ENCODE measurements at places on chromosomes 1 and 21.

- peak; percentile 90 for DNase-seq
Measured at GRCh38 chr1:235079443-235080296, 49.0 kb downstream of the TOMM20 start.

- no peak for DNase-seq
Measured at GRCh38 chr1:65704318-65704717, 88.4 kb upstream of the PDE4B start.

- DNase-seq: no peak
Measured at GRCh38 chr1:163863731-163864130, 542.0 kb downstream of the NUF2 start.

- DNase-seq: no peak
Measured at GRCh38 chr1:112461200-112461871, 47.4 kb upstream of the WNT2B start.

GRCh38 chr21:41477641-41478318 is 30.2 kb downstream of the TMPRSS2 start:
- DNase-seq: peak; percentile 88

- no peak for DNase-seq
Measured at GRCh38 chr1:212138457-212138856, 102.9 kb downstream of the DTL start.

DNA sequence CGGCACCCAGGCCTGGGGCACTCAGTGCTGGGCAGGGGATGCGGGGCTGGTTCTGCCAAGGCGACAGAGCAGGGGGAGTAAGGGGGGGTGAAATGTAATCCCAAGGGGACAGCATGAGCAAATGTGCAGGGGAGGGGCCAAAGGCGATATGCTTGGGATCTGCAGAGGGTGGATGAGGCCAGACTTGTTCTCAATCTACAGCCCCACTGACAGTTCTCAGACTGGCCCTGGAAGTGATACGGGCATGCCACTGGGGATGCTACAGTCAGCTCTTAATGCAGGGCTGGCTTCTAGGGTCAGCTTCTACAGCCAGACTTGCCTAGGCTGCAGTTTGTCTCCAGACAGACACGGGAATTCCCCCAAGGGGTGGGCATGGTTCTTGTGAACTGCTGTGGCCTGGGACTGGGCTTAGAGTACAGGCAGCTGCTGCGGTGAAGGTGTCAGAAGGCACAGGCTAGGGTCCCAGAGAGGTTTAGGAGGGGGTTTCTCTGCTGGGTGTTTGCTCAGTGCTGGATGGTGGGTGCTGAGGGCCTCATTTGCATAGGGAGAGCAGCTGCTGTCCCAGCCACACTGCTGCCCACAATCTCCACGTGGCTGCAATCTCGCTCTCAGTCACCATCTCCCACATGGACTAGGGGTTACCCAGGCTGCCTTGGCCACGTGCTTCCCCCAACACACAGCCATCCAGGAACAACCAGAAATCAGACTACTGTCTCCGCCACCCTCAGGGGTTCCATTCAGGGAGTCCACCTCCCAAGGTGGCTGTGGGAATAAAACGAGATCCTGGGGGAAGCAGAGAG is 190.1 kb downstream of the HIVEP3 start:
- peak; percentile 76 for DNase-seq

DNA sequence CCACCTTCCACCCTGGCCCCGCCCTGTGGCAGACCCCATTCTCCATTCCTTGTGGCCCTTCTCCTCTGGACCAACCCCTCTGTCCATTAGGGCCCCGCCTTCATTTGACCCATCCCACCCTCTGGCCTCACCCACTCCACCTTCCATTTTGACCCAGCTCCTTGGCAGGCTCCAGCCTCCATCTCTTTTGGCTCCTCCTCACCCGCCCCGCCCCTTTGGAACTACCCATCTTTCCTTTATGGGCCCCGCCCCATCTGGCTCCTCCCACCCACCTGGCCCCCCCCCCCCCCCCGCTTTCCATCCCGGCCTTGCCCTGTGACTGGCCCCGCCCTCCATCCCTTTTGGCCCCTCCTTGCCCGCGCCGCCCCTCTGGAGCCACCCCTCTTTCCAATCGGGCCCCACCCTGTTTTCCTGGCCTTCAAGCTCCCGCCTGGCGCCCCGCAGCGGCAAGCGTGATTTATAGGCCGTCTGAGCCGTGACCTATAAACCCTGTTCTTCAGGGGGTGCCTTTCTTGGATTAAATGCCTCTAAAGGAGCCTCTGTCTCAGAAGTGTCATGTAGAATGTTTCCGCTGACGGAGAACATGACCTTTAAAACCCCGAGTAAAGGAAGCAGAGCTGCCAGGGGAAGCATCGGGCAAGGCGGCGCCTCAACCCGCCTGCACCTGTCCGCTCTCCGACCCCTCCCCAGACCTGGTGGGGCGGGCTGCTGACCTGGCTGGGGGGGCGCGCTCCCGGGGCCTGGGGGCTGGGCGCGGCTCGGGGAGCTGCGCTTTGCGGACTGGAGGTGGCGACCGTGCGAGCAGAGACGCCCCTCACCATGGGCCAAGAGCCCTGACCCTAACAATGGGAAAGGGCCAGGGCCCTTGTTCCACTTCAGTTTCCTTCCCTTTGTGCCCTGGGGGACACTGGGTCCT is 178.0 kb downstream of the CAMTA1 start:
- DNase-seq: peak; percentile 99

DNA sequence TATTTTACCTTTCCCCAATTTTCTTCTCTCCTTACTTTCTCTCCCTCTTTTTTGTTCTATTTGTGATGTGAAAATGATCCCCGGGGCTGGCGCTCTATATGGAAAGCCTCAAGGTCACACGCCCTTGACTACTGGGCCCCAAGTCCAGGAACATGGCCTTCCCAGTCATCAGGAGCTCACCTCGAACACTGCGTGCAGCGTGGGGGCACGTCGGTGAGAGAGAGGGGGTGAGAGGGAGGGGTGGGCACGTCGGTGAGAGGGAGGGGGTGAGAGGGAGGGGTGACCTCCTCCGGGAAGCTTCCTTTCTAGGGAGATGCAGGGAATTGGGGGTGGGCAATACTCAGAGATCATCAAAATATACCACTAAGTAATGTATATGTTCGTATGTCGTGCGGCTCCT is 94.6 kb upstream of the TMPRSS2 start:
- peak; percentile 14 for DNase-seq

DNA sequence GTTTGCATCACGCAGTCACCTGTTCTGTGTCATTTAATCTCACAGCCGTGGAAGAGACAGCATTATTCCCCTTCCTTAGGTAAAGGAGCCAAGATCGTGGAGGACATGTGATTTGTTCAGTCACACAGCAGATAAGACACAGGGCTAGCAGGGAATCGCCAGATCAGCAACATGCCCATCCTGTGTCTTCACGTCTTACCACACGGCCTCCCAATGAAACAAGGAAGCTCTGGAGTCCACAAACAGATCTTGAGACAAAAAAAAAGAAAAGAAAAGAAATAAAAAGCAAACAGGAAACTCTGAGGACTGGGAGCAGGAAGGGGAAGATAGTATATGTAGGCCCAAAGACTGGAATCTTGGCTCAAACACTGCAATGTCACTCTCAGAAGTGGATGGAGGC is 155.3 kb downstream of the ADSS2 start:
- no peak for DNase-seq

DNA sequence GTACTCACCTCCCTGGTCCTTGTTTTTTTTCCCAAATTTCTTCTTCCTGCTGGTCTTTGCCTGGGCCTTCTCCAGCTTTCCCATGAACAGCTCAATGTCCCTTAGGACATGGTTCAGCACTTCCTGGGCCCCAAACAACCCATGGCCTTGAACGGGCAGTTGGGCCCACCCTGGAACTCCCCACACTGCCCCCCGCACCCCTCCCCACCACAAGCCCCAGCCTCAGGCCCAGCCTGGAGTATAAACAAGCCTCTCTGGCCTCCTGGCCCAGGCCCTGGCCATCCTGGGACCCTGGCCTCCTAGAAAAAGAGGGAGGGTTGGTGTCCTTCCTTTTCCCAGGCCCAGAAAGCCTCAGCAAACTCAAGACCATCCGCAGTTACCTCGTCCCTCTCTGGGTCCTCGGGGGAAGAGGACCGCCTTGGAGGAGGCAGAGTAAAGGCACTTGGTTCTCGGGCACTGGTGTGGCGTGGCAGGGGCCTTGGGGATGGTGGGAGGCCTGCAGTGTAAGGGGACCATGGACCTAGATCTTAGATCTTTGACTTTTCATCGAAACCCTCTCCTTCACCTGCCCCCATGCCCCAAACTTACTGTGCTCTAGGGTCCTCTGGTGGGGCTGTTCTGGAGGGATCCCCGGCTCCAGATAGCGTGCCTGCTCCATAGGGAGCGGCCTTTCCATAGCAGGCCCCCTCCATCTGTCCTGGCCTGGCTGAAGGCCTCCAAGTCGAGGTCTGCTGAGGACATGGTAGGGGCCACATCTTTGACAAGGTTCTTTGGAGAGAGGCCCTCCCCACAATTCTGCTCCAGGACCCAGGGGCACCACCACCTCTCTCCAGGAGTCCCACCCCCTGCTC is 5.6 kb downstream of the EPS8L3 start:
- peak; percentile 24 for DNase-seq

- no peak for DNase-seq
Measured at GRCh38 chr1:69433073-69433472, 134.6 kb upstream of the LRRC7 start.

DNA sequence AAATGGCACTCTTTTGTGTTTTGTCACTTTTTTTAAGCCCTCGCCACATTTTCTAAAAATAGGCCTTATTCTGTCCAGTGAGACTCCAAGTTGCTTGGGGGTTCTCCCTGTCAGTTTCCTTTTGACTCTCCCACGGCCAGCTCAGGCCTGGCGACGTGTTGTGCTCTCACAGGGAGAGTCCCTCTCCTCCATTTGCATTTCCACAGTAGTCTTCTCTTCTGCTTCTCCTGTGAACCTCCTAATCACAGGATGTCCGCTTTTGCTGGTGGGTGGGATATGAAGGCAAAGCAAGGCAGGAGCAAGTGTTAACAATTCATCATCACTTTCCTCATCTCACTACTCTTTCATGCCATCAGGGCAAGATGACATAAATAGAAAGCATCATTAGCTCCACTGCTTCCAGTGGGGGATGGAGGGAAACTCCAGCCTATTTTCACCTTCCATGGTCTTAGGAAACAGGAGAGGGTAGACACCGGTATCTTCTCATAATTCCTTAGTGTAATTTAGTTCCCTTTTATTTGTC is 99.8 kb downstream of the INTS7 start:
- DNase-seq: no peak

DNA sequence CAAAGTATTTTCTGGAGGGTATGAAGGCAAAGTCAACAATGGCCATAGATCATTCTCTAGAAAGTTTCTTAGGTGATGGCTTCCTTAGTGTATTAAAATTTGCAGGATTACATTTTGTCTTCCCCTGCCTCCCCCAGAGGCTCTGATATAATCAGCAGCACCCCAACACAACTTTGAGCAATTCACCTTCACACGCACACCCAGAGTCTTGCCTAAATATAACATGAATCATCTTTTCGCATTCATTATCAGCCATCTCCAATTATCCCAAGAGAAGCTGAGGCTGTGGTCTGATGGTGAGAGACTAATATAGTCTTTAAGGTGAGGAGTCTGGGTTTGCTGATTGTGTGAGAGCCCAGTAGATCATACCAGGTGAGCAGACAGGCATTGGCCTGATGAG is 343.0 kb downstream of the RRAGC start:
- no peak for DNase-seq

DNA sequence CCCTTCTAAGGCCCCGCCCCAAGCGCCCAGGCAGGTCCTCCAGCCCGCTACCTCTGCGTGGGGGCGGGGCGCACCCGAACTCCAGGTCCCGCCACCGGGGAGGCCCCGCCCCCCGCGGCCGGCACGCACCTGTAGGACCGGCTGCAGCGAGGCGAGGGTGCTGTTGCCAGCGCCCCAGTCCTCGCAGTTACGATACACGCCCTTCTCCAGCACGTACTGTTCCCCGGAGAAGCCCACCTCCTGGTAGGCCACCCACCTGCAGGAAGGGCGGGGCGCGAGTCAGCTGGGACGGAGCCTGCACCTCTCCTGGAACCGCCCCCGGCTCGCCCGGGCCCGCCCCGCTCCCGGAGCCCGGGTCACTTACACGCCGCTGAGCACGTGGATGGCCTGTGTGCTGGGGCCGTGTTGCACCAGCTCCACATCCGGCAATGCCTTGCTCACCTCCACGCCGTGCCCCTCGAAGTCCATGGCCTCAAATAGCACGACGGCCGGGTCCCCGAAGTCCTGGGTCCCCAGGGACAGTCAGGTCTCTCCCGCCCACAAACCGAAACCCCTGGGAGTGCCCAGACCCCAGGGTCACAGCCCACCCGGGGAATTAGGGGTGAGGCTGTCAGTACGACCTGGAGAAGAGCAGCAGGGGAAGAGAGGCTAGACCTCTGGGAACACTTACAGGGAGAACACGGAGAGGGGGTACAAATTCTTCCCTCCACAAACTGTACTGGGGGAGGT is 17.3 kb downstream of the CRYBG2 start:
- DNase-seq: peak; percentile 91

DNA sequence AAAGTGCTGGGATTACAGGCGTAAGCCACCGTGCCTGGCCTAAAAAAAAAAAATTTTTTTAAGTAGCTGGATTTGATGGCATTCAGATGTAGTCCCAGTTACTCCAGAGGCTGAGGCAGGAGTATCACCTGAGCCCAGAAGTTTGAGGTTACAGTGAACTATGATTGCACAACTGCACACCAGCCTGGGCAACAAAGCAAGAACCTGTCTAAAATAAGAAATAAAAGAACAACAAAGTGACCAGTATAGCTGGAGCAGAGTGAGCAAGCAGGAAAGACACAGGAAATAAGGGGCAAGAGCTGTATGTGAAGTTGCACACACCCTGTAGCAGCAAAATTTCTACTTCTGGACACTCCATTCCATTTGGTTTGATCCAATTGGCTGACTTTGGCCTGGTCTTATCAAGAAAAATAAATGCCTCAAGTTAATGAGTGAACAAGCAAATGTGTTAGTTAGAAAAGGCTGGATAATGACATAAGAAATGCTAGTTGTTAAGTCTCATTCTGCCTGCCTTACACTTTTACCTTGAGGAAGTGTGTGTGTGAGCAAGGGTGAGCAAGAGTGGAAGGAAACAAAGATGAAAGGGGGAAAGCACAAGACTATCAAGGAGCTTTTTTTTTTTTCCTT is 7.9 kb downstream of the ATP5IF1 start:
- DNase-seq: no peak

DNA sequence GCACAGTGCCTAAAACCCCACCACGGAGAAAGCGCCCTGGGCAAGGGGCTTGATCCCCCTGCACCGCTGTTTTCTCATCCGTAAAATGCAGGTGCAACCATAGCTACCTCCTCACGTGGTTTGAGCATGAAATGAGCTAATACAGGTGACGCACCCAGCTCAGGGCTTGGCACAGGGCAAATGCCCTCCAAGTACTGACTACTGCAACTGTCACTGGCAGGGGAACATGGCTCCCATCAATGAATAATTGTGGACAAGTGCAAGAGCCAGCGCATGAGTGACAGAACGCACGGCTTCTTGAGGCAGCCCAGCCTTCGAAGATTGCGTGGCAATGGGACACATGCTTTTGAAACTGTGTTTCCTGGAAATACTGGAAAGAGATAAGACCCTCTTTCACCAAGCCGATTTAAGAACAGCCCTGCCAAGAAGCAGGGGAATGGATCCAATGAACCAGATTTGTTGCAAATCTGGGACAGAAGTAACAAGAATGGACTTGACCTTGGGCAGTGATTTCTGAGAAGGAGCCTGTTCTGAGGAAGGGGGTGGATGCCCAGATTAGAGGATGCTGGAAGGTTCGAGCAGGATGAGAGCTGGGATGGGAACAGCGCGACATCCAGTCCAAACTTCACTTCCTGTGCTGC is 92.8 kb upstream of the IFFO2 start:
- DNase-seq: no peak

All from islet precursor cell (in vitro differentiated cells).